ENCODE measurements at places on chromosomes 5 and 9. TPM values are rescaled to one million over a fixed set of nuclear protein-coding genes. Genes with fewer than 3 reads are reported as not detected.

ADGRD2 gene
- not detected for polyA plus RNA-seq

CA9 gene
- 0.54 TPM for polyA plus RNA-seq

SLC6A3 gene
- not detected for polyA plus RNA-seq

CCDC192 gene
- polyA plus RNA-seq: 0.42 TPM

F12 gene
- polyA plus RNA-seq: not detected

DBH gene
- polyA plus RNA-seq: not detected

FTMT gene
- not detected for polyA plus RNA-seq

IL17B gene
- polyA plus RNA-seq: 0.33 TPM

CCL28 gene
- polyA plus RNA-seq: 0.06 TPM

DCTN3 gene
- polyA plus RNA-seq: 118 TPM

C6 gene
- polyA plus RNA-seq: 3.2 TPM

IRF1 gene
- 7.5 TPM for polyA plus RNA-seq

MARCOL gene
- not detected for polyA plus RNA-seq

IFNA8 gene
- not detected for polyA plus RNA-seq

RMI1 gene
- polyA plus RNA-seq: 4.4 TPM

TRIM7 gene
- 3.6 TPM for polyA plus RNA-seq

PCDHGA11 gene
- 5.0 TPM for polyA plus RNA-seq

SLC6A19 gene
- not detected for polyA plus RNA-seq

CATSPER3 gene
- 0.61 TPM for polyA plus RNA-seq

PHF19 gene
- polyA plus RNA-seq: 15.4 TPM

KLF4 gene
- 22.2 TPM for polyA plus RNA-seq

FAM120A gene
- polyA plus RNA-seq: 37.9 TPM

CBY3 gene
- not detected for polyA plus RNA-seq

TGFBI gene
- 50.0 TPM for polyA plus RNA-seq

IL4 gene
- polyA plus RNA-seq: not detected

SHISAL2B gene
- not detected for polyA plus RNA-seq

MCTP1 gene
- polyA plus RNA-seq: 5.4 TPM

EMB gene
- polyA plus RNA-seq: 0.94 TPM

PCDHB14 gene
- 0.91 TPM for polyA plus RNA-seq

SPZ1 gene
- not detected for polyA plus RNA-seq

SPATA9 gene
- polyA plus RNA-seq: 0.27 TPM

Measured in heart left ventricle (tissue), 16 donors.